ENCODE measurements at places on chromosomes 6 and 20.

- DNase-seq, result peak; percentile 15
Observed at GRCh38 chr6:53239526-53239925, 90.9 kb upstream of the GCM1 start.

DNA sequence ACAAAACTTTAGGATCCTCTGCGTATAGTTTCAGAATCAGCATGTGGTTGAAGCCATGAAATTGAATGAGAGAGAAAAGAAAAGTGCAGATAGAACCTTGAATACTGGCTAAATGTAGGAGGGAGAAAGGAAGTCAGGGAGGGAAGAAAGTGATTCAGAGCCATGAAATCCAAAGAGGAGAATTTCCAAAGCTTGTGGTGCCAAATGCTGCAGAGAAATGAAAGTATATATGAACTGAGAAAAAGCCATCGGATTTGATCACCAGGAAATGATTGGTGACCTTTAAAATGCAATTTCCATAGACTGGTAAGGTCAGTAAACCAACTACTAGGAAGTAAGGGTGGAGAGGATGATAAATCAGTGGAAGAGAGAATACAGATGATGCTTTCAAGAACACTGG, 142.3 kb downstream of the TFAP2A start:
- peak; percentile 25 for DNase-seq

GRCh38 chr6:83536034-83536646, 23.8 kb downstream of the PRSS35 start:
- DNase-seq, result peak; percentile 53

GRCh38 chr20:39835130-39835842, 853.8 kb downstream of the MAFB start:
- DNase-seq, result no peak

GRCh38 chr6:28142446-28142845, 763 bp downstream of the ZKSCAN8 start:
- DNase-seq, result peak; percentile 15

DNA sequence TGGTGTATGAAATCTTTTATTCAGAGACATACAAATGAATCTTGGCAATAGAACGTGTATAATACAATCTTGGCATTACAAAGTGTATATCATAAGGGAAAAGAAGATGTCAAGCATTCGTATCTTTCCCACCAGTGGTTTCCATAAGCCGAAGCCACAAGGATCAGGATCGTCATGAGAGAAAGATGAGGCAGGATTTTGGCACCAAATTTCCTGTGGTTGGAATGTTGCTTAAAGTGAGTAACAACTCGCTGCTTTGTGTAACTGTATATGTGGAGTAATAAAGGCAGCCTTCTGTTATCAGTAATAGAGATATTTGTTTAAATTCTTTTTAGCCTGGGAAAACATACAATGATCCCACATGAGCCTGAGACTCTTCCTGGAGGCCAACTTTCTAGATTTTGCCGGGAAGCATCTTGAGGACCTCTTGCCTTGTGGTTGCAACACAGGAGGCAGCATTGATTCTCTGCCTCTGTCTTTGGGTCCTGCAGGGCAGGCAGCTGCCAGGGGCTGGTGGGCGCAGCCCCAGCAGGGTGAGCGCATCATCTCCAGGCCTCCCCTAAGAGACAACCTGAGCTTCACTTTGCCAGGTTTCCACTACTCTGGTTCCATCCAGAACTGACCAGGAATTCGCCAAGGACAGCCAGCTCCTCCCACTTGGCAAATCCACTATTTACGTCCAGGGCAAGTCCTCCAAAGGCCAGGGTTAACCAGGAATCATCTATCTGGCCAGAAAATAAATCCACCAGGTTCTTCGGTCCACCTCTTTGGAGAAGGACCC, 230.9 kb upstream of the SULF2 start:
- DNase-seq, result no peak

DNA sequence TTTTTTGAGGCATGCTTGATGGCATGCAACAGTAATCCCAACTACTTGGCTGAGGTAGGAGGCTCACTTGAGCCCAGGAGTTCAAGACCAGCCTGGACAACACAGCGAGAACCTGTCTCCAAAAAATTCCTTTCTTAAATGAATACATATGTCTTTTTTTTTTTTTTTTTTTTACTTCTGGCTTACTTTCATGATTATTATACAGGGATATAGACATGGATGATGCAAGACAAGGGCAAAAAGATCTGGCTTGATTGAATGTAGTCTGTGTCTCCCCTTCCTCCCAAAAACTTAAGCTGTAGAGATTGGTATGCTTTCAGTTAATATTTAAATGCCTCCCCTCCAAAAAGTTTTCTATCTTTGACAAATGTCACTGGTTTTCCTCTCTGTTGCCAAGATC, 7.6 kb downstream of the SNX3 start:
- no peak for DNase-seq

GRCh38 chr6:113976806-113977205, 5.9 kb upstream of the HDAC2 start:
- no peak for DNase-seq

- DNase-seq, result no peak
Observed at GRCh38 chr20:49230021-49230420, 10.8 kb downstream of the DDX27 start.

GRCh38 chr6:116447496-116448011, 13.6 kb upstream of the CALHM6 start:
- DNase-seq, result peak; percentile 84

DNA sequence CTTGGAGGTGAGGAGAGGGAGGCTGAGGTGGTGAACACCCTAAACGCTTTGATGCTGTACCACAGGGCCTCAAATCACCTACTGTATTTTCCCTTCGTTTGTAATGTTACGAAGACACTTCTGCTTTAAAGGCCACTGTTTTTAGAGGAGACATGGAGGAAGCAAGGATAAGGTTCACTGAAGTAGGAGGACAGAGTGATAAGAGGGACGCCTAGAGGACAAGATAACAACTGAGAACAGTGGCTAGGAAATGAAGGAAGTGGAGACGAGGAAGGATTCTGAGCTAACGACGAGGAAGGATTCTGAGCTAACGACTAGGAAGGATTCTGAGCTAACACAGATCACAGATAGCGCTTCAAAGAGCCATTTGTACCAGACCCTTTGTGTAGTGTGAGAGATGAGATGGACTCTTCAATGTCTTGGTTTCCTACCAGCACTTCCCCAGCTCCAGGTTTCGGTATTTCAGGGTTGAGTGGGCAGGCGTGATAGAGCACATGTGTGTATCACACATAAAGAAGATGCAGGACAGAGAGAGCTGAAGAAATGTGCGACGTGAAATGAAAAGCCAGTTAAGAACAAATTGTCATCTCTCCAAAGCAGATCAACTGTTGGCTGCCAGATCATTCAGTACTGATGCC, 7.5 kb downstream of the SF3B5 start:
- DNase-seq, result no peak

GRCh38 chr6:125097186-125097585, 56.4 kb upstream of the TPD52L1 start:
- DNase-seq, result no peak

All from bronchial epithelial cell (primary cell).